NCI-H69 (cell line): ENCODE measurements at places on chromosomes 3 and 15.

DNA sequence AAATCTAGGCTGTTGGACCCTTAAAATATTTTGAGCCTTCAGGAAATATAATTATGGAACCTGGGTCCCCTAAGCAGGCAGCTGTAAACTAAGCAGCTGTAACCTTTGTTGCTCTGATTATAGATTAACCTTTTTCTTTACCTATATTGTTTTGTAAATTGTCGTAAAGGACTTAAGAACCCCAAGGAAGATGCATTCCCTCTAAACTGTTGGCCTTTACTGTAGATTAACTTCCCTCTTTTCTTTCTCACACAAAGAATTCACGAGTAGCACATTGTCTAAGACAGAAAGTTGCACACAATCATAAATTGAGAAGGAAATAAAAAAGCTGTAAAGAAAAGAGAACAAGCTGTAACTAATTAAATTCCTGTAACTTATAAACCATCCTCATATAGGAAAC, 877.3 kb downstream of the ROBO2 start:
- no peak for DNase-seq

GRCh38 chr3:129491794-129492193, 36.6 kb upstream of the RHO start:
- DNase-seq, result no peak

GRCh38 chr3:153789380-153789779, 331.8 kb upstream of the ARHGEF26 start:
- no peak for DNase-seq

GRCh38 chr3:127762077-127762786, 60.1 kb downstream of the MGLL start:
- DNase-seq, result no peak

- DNase-seq, result no peak
These were observed 3.3 kb upstream of the CD96 start for GRCh38 chr3:111538681-111539083.

GRCh38 chr3:128922804-128923459, 43.5 kb downstream of the ACAD9 start:
- DNase-seq, result no peak

DNA sequence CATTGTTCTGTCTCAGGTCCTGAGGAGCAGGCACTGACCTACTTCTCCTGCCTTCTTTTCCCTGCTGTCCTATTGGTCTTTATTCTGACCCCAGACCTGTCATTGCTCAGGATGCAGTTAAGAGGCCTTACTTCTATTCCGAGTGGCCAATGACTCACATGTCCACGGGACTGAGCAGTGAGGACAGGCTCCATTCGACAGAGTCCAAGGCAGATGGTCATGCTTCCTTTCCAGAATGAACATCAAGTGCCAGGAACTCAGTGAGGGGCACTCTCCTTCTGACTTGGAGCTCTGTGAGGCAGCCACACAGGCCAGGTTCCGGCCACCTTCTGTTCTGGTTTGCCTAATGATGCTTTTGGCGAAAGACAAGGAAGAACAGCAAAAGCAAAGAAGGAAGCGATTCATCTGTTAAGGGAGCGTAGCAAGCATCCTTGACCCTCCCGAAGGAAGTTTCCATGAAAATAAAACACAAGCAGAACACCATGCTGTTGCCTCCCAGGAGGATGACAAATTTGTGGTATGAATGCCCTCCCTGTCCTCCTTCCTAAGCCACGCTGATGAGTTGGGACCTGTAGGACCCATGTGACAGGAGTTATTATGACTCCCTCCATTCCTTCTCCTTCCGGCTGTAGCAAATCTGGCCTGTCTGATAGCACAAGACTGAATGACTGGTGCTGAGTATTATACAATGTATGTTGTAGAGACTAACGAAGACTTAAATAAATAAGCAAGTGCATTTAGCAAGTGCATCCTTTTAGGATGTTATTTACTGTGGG, 14.4 kb upstream of the TPRG1 start:
- DNase-seq, result no peak

- no peak for DNase-seq
These were observed 517.7 kb downstream of the OTOL1 start for GRCh38 chr3:162014284-162014683.

GRCh38 chr3:2921903-2922302, 188.3 kb downstream of the IL5RA start:
- DNase-seq, result peak; percentile 58

- DNase-seq, result no peak
These were observed 183.9 kb downstream of the FAM43A start for GRCh38 chr3:194869482-194870169.

DNA sequence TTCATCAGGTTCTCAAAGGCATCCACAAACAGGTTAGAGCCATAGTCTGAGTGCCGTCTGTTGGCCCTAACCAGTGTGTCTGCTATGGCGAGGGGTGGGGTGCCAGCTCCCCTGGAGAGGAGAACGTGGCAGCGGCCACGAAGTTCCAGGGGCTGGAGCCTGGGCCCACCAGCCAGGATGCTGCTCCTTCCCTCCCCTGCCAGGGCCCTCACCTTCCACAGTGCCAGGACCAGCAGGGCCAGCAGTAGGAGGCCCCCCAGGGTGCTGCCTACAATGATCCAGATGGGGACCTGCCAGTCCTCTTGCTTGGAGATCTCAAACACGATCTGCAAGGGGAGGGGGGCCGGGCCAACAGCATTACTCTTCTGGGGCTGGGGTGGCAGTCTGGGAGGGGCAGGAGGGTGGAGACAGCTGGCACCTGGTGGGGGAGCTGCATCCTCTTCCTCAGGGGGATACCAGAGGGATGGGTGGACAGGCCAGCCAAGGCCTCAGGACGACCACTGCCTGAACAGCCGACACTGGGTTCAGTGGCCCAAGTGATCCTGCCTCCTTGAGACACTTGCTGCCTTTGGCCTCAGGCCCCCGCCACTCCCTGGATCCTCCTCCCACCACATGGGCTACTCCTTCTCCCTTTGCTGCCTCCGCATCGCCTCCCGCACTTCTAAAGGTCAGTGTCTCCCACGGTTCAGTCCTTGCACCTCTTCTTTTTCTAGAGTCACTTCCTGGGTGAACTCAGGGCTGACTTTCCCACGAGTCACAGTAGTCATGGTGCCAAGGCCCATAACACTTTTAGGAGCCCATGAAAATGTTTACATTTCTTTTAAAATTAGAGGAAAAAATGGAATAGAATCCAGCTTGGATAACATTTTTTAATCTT, 26.3 kb downstream of the FEM1B start:
- peak; percentile 38 for DNase-seq

- no peak for DNase-seq
These were observed 178.0 kb downstream of the PCCB start for GRCh38 chr3:136428167-136428566.

GRCh38 chr3:16490062-16490619, 23.4 kb downstream of the RFTN1 start:
- DNase-seq, result peak; percentile 55

GRCh38 chr3:20079621-20080020, 39.4 kb downstream of the KAT2B start:
- DNase-seq, result no peak

- no peak for DNase-seq
These were observed 19.9 kb downstream of the POLR2M start for GRCh38 chr15:57726411-57726810.

DNA sequence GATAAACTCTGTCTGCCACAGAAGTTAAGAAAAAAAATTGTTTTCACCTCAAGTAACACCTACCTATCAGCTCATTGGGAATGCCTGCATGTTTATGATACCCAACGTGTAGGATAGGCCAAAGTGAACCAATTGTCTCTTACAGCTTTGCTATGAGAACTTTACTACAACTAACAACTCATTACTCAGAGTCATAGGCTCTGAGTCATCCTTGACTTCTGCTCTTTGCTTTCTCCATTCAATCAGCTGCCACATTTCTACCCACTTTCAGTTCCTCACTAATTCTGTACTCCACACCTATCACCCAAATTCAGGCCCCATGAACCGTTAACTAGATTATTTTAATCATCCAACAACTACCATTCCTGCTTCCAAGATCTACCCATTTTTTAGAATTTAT, 843.9 kb downstream of the TUSC7 start:
- no peak for DNase-seq

- no peak for DNase-seq
These were observed 15.5 kb downstream of the ZNF774 start for GRCh38 chr15:90367576-90367975.

DNA sequence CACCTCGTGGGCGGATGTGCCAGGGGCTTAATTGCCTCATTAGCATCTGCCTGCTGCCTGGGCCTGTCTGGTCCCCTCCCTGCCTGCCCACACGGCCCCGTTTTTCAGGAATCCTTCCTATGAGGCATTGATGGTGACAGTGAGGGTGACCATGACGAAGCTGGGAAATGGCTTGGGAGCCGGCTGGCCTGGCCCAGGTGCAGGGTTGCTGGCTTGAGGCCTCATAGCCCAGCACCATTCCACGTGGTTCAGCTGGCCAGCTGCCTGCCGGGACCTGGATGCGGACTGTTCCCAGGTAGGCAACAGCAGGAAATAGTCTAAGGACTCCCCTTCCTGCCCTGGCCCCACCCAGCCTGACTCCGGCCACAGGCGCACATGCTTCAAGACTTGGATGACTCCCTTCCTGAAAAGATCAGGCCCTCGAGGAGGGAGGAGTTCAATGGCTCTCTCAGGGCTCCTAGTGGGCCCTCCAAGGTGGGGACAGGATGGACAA, 8.9 kb upstream of the DUSP7 start:
- peak; percentile 34 for DNase-seq

DNA sequence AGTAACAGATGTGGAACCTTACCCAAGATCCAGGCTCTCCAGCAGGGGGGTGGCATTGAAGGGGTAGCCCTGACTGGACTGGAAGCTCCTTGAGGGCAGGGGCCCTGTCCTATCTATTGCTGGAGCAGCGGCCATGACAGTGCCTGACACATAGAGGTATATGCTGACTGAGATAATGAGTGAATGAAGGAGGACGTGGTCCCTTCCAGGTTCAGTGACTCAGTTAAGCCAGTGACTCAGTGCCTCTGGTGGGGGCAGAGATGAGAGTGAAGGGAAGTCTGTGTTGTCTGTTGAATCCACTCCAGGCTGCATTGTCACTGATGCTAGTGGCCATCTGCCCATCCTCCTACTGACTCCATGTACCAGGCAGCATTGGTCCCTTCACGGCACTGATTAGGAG, 13.0 kb upstream of the CTXND1 start:
- DNase-seq, result no peak

DNA sequence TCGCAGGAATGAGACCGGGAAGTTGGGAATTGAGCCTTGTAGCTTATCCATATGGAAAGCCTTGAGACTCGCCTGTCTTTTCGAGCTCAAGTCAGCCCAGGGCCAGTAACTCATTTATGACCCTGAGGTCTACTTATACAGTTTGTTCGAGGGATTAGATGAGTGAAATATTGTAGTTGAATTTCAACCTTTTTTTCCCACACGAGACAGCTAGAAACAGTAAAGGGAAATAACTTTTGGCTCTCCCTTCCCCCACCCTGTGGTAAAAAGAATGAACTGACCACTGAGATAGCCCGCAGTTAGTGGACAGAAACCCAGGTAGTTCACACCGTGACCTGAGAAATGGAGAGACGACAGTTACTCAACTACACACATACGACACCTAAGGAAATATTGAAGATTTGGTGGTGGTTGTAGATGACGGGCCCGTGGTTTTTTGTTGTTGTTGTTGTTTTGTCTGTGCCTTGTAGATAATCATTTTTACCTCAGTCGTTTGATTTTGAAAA, 841 bp downstream of the EIF3J start:
- DNase-seq, result peak; percentile 66

DNA sequence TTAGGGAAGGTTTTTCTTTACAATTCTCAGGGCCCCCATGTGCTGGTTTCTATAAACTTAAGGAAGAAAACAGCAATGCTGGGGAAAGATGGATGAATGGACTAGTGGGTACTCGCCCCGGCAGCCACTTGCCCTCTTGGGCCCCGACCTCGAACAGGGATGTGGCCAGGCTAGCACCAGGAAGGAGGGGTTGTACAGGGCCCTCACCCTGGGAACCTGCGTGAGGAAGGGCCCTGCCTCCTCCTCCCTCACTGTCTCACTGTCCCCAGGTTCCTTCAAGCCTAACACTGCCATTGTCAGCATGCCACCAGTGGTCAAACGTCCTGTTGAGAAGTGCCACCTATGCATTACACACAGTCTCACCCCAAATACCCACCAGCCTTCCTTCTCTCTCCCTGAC, 9.1 kb downstream of the ADAMTS17 start:
- DNase-seq, result no peak

- DNase-seq, result no peak
These were observed 49.1 kb upstream of the UTS2B start for GRCh38 chr3:191379446-191379845.

- DNase-seq, result peak; percentile 89
These were observed 1.1 kb downstream of the RCCD1 start for GRCh38 chr15:90955624-90956273.

DNA sequence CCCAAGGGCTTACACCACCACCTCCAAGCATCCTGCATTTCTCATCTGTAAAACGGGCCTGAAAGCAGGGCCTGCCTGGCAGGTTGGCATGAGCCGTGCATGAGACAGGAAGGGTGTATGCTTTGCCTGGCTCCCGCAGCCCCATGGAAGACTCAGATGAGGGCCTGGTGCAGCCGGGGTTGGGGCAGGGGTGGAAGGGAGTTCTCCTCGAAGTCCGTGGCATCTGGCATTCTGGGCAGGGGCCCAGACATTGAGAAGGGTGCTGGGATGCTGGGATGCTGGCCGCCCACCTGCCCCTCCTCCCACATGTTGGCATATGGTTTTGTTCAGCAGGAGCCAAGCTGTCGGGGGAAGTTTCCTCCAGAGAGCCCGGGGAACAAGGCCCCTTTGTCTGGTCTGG, 13.0 kb upstream of the FBLN2 start:
- DNase-seq, result no peak

DNA sequence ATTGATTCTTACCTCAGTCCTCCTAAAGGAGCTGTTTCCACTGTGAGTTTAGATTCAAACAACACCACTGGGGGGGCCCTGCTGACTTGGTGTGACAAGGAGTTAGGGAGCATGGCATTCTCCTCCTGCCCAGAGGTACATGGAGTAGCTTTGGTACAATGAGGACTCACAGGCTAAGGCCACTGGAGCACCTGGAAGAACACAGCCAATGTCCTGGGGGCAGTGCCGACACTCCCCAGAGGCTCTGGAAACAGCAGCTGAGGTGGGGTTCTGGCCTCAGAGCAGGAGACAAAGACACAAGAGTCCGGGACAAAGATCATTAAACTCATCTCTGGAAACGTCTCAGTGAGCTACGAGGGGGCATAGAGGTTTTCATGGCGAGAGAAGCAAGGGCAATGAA, 69.7 kb upstream of the POMGNT2 start:
- no peak for DNase-seq

DNA sequence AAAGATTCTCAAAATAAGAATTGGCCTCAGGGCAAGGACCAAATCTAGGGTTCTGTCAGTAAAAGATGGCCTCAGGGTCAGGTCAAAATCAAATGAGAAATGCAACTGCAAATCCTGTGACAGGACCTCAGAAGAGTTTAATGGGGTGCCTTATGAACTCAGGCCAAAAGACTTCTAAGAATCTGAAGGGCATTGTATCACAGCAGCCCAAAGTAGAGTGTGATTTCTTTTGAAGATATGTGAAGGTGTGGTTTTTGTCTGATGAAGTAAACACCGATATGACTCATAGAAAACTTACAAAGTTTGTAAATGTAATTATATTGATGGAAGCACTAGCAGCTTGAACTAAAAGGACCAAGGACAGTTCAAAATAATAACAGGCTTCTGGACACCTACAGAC, 966.1 kb downstream of the AGBL1 start:
- no peak for DNase-seq
